ENCODE measurements at places on chromosomes 7 and 10.

GRCh38 chr10:59177031-59177797, 771 bp downstream of the PHYHIPL start:
- peak; percentile 76 for DNase-seq

- no peak for DNase-seq
Measured at GRCh38 chr7:2120251-2120660, 112.5 kb downstream of the MAD1L1 start.

- no peak for DNase-seq
Measured at GRCh38 chr7:83178066-83178465, 15.4 kb upstream of the PCLO start.

DNA sequence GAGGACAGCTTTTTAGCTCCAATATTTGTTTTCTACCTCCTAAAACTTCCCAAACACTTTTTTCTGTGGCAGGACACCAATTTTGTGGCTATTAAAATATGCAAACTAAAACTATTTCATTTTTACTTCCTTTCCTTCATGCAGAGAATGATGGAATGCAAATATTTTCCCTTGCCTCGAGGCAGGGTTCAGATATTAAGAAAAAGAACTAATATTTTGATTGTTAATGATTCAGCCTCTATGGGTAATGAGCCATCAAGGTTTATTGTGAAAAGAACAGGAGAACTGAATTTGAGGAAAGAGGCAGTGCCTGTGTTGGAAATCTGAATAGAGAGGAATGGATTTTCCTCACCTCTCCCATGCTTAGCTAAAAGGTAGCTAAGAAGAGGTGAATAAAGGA, 43.1 kb upstream of the CASD1 start:
- DNase-seq = no peak

- DNase-seq = no peak
Measured at GRCh38 chr7:112547916-112548315, 67.1 kb downstream of the LSMEM1 start.

DNA sequence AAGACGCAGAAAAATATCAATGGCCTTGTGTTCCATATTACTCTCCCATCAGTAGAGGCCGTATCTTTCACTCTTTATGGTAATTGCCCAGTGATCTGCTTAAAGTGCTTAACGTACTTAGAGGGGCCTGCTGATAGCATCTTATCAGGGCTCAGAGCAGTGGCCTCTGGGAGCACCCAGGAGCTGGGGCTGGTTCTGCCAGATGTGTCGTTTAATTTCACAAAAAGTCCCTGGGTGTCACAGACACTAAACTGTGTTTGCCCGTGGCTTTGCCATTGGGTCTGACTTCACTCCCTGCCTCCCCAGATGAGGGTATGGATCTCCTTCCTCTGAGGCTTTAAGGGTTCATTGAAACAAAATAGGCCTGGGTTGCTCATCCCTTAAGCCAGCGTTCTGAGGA, 435.3 kb downstream of the GATA3 start:
- DNase-seq = no peak

DNA sequence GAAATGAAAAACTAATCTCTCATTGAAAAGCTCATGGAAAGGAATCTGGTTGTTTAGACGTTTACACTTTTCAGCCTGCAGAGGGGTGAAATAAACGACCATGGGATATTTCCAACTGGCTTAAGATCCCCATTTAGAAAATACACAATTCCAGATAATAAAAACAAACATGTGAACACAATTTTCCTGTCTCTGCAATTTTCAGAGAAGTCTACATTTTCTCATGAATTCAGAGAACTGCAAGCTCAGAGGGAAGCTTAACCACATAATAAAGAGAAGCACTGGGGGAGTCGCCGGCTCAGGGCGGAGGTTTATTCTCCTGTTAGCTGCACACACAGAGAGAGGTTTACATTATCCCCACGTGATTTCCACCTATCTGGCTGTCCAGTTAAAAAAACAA, 215.2 kb downstream of the FANK1 start:
- no peak for DNase-seq

- no peak for DNase-seq
Measured at GRCh38 chr10:124294811-124295770, 123.6 kb downstream of the OAT start.

DNA sequence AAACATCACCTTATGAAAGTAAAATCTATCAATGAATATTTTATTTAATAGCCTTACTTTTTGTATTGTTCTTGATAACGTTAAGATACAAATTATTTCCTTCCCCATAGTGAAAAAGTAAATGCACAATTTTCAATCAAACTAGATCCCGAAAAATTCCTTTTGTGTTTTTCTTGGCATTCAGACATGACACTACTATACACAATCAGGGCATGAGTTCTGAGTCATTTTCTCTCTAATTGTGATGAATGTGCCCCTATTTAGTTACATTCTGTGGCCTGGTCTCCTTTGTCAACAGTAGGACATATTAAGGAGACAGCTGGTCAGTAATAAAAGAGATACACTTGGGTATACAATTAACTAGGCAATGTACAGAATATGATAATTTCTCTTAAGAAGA, 19.8 kb downstream of the COL1A2 start:
- DNase-seq = no peak
